GM04503 (cell line): ENCODE measurements at places on chromosomes 13 and 19.

DNA sequence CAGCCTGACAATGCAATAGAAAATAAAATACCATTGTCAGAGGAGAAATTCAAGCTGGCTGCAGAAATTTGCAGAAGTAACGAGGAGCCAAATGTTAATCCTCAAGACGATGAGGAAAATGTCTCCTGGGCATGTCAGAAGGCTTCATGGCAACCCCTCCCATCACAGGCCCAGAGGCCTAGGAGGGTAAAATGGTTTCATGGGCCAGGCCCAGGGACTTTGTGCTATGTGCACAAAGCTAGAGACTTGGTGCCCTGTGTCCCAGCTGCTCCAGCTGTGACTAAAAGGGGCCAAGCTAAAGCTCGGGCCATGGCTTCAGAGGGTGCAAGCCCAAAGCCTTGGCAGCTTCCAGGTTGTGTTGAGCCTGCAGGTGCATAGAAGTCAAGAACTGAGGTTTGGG lies 431.7 kb downstream of the LMO7 start:
- DNase-seq, result no peak

GRCh38 chr19:8666814-8667405 lies 31.7 kb downstream of the ACTL9 start:
- no peak for DNase-seq

DNA sequence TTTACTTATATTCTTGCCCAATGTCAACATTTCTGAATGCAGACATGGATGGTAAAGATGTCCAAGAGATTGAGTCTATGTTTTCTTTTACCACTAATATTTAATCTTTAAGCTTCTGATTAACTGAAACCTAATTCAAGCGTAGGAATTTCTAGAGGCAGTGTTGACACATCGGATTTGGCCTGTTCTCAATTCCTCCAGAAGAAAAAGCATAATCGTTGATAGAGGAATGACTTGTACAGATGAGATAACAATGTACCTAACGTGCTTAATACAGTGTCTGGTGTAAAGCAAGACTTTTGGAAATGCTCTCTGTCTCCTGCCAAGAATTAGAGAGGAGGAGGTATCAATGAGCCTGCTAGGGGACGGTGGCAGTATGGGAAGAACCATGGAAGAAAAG lies 35.2 kb downstream of the SLC15A1 start:
- DNase-seq, result no peak

DNA sequence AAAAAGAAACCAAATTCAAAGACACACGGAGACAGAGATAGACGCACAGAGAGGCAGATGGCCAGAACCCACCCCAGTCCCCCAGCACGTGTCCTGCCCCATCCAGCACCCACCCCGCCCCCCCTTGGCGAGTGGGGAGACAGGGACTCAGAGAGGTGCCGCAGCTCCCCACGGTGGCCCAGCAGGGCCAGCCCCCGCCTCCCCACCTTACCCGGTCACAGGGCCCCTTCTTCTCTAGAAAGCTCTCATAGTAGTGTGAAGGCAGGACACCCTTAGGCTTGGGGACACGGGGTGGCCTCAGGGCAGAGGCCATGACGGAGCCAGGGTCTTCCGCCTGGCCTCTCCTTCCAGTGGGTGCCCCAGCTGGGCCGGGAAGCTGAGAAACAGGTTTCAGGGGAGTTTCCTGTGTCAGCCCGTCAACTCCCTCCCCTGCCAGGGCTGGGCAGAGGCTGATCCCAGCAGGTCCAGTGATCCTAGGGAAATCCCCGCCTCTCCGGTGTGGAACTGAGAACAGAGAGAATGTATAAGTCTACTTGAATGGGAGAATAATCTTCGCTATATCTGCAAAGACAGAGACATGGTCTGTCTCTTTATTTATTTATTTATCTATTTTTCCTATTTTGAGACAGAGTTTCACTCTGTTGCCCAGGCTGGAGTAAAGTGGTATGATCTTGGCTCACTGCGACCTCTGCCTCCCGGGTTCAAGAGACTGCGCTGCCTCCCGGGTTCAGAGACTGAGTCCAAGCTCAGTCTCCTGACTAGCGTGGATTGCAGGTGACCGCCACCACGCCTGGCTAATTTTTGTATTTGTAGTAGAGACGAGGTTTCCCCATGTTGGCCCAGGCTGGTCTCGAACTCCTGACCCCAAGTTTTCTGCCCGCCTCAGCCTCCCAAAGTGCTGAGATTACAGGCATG lies at the start of gene STAP2:
Gene STAP2 (minus strand): TSS at position 387 of the 915 bp plus-strand sequence. CDS start 74 bp downstream, at position 313.
- DNase-seq, result no peak

GRCh38 chr19:18093439-18094161 lies 4.0 kb upstream of the MAST3 start:
- no peak for DNase-seq

DNA sequence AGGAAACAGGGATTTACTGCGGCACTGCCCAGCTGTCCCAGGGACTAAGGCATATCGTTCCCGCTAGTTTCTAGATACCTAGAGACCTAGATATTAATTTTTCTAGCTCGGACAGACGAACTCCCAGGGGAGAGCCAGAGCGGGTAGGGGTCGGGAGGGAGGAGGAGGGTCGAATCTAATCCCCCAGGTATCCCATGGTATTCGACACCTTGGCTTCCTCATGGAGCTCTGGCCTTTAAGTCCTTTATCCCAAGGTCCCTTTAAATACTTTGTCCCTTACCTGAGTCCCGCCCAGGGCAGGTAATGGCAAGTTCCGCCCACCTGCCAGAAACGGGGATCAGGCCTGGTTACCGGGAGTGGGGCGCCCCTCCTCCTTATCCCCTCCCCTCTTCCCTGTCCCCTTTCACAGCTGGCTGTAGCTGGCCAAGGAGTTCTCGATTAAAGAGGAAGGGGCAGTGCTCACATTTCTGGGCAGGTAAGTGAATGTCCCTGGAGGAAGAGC lies at the start of gene PRRG2:
Gene PRRG2 (plus strand): TSS at position 310 of the 502 bp plus-strand sequence. CDS start 1,904 bp downstream, outside the sequence.
- DNase-seq, result no peak

GRCh38 chr19:33132021-33132420 lies at the start of gene WDR88:
Gene WDR88, plus strand, starts transcription at chr19:33132114. Its CDS starts 56 bp downstream, at chr19:33132170.
- DNase-seq, result no peak

GRCh38 chr13:38012096-38012495 lies 142.5 kb upstream of the TRPC4 start:
- no peak for DNase-seq

DNA sequence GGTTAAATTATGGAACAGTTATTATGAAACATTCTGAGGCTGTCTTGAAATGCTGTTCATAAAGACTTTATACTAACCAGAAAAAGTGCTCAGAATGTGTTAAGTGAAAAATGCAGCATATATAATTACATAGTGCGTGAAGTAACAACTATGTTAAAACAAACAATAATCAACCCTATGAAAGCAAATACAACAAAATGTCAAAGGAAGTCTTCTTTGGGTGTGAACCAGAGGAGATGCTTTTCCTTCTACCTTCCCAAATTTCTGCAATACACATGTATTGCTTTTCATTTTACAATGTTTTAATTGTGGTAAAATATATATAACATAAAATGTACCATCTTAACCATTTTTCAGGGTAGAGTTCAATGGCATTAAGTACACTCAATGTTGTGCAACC lies 45.7 kb downstream of the F2RL3 start:
- DNase-seq, result no peak
